ENCODE measurements at places on chromosomes 3 and 15.

DNA sequence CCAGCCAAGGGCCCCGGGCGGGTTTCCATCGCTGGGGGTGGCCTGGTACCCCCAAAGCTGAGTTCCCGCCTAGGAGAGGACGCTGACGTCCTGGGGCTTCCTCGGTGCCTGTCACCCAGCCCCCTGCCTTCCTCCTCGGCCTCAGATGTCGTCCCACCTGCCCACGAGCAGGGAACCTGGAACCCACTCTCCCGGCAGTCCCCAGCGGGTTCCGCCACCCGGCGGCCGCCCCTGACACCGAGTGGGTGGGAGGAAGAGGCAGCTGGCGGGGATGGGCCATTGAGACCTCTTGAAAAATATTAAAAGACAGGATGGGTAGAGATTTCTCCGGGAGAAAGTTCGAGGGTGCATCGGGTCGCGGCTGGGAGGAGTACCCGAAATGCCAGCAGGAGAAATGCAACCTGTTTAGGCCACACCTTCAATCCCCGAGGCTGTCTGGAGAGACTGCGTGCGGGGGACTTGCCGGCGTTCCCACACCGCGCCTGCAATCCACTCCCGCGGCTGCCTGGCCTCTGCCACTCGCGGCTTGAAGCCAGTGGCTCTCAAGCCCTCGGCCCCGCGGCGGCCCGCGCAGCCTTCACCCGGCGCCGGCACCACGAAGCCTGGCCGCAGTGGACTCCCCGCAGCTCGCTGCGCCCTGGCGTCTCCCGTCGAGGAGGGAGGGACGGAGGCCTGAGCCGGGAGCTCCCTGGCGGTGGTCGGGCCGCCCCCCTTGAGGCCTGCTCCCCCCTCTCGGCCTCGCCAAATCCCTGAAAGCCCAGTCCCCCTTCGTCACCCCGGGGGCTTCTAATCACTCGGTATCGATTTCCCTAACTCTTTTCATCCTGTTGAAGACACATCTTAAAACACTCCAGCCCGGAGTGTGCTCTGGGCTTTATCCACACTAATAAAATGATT, 8.6 kb upstream of the NR2F2 start:
- no peak for DNase-seq

DNA sequence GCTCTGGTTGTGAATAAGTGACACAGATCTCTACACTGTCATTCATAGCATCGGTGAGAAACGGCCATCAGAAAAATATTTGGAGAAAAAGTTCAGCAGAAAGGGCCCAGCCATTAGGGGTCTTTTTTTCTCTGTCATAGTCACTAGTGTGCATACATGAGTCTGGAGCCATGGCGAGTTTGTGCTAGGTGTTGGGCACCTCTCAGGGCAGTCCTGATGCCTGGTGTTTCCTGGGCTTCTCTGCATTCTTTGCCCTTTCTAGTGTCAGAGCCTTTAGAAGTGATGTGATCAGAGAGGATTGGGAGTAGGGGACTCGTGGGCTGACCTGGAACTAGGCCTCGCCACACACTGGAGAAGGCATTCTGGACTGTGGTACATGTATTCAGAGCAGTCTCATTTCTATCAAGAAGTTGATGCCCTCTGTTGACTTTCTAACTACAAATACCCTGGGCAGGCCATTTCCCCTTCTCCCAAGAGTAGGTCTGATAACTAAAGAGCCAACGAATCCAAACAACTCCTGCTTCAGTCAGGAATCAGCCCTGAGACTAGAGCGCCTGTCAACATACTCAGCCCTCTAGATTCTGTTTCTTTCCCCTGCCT, 1.6 kb downstream of the KY start:
- DNase-seq = no peak

DNA sequence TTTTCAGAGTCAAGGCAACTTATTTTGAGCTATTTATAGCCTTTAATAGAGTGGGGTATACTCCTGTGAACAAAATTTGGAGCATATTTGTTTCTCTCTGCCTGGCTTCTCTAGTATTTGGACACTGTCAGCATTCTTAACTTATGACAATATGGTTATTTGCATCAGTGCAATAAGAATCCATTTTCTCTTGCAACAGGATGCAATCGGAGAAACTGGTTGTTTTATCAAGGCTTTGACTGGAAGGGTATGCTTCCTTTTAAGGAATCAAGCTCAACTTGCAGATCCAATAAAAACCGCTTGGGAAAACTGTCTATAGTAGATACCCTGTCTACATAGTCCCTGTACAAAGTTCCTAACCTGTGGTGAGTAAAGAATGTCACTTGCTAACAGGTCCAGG, 106.7 kb downstream of the DPH6 start:
- no peak for DNase-seq

- no peak for DNase-seq
Observed at GRCh38 chr15:74804935-74805334, 7.7 kb upstream of the LMAN1L start.

GRCh38 chr3:23113455-23114171, 89.5 kb upstream of the UBE2E2 start:
- DNase-seq = no peak

- DNase-seq = no peak
Observed at GRCh38 chr3:169158379-169158778, 505.1 kb downstream of the MECOM start.

- no peak for DNase-seq
Observed at GRCh38 chr15:64008177-64008576, 38.1 kb downstream of the DAPK2 start.

GRCh38 chr15:50355980-50356379, 982 bp upstream of the GABPB1 start:
- DNase-seq = no peak

- DNase-seq = no peak
Observed at GRCh38 chr3:105093371-105094252, 273.1 kb upstream of the ALCAM start.

- no peak for DNase-seq
Observed at GRCh38 chr3:126851934-126852333, 131.0 kb upstream of the PLXNA1 start.

DNA sequence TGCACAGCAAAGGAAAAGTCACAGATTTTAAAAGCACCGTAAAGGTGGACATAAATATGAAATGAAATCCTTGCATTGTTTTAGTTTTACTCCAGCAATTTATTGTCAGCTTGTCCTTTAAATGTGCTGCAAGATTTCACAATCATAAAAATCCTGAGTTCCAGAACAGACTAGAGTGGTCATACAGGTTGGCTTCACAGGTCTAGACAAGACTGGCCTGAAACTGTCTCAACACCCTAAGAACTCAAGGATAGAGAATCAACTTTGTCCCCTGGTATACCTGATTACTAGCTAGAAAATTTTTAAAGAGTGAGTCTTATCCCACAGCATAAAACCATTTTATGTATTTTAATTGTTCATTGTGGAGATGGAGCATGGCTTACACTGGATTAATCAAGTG, 521.7 kb upstream of the MCTP2 start:
- DNase-seq = no peak

GRCh38 chr3:62502315-62503300, 129.3 kb upstream of the FEZF2 start:
- DNase-seq = no peak

- DNase-seq = no peak
Observed at GRCh38 chr3:40042752-40043443, 233.5 kb downstream of the MYRIP start.

DNA sequence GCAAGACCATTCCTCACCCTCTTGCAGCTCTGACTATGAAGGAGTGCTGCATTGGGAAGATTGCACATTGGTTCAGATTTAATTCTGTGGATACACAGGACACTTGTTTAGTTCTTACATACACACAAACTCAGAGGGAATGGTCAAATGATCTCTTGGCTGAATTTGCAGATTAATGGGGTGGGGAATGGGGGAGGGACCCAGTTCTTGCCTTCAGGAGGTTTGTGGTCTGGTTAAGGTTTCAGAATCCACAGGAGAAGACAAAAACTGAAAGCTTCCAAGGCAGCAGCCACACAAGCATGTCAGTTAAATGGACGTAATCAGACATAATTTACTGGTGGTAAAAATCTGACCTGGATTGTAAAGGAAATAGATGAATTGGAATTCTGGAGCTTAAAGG, 257.1 kb upstream of the ROPN1 start:
- no peak for DNase-seq

DNA sequence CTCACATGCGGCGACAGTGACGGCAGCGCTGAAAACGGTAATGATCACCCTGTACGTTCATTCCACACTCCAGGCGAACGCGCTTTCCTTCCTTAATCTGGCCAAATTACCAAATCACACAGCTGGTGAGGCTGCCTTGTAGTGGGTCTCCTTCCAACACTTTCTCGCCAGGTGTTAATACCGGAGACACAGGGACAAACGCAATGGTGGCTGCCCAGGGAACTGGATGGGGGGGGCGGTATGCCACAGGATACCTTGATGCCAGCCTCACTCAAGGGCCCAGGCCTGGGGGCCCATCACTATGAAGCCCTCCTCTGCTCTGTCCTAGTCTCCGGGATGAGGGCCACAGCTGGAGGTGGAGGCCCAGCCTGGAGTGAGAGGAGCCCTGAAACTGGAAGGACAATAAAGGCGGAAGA, 1.4 kb upstream of the CAMK2N2 start:
- no peak for DNase-seq

DNA sequence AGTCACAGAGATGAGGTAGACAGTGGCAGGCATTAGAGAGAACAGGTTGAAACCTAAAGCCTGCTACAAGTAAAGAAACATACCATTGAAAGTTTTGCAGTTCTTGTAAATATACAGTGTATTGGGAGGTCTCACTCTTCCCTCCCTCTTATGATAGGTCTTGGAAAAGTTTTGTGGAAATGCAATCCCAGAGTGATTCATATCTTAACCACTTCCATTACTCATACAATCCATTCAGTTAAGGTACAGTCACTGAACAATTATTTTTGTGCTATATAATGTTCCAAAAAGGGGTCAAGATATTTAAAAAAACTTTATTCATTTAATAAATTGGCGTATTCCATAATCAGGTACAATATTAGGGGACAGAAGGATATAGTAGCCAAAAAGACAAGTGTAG, 737.7 kb upstream of the ALCAM start:
- DNase-seq = no peak

DNA sequence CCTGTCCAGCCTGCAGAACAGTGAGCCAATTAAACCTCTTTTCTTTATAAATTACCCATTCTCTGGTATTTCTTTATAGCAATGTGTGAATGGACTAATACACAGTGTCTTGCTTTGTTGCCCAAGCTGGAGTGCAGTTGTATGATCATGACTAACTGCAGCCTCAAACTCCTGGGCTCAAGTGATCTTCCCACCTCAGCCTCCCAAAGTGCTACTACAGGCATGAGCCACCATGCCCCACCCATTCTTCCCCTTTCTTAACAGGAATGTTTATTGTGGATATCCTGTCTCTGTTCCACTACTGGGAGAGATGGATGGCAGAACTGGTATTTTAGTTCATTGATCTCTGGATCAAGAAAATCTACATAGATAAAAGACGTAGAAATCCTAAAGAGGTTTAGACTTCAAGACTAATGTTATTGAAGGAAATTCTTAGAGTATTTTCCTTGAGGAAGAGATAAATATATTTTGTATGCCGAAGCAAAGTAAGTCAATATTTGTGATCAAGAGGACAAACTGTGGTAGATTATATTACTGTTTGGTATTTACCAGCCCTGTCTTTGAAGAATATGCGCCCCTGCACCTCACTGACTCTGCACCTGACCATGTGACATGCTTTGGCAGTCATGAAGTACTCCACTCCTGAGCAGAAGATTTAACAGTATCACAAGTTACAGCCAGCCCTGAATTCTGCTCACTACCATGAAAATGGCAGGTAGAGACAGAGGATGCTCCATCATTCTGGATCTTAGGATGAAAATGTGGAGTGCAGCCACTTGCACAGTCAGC, 42.9 kb downstream of the UACA start:
- DNase-seq = no peak

DNA sequence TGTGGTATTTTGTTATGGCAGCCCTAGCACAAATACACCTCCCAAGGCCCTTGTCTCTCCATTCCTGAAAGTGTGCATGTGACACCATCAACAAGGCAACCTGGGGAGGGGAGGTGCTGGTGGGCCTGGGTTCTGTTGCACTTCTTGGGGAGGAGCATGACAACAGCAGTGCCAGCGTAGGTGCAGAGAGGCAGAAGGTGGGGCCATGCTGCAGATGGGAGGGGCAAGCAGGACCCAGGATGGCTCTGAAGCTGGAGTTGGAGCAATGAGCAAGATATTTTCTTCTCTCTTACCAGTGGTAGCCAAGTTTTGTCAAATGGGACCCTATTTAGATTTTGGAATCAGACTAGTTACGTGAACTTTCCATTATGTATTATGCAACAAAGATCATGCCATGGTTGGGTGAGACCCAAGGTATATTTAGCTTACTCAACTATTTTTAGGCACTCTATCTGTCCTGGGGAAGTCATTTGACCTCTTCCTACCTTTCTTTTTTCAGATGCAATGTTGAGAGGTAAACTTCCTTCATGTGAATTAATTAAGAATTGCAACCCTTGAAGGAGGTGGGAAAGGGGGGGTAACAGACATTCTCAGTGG, 3.4 kb downstream of the FYCO1 start:
- DNase-seq = no peak

DNA sequence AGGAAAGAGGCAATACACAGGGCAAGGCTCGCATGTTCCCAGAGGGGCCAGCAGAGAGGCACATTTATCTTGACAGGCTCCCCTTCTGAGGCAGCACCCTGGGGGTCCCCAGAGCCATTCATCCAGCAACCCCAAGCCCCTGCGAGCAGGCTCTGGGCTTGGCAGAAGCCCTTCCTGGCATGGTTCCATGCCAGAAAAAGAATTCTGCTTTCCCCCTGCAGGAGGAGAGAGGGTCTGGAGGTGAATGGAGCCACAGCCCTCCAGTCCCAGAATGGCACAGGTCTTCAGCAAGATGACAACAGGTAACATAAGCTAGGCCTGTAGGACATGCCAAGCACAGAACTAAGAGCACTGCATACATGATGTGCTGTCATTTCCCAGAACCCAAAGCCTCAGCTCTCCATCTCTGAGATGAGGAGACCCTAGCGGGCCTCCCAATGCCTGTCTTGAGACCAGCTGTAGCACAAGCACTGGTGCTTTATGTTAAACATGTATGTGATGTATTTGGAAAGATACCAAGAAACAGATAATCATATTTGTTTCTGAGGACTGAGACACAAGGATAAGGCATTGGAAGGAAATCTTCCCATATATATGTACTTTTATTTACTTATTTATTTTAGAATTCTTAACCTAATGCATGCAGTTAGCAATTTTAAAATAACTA, 121.6 kb downstream of the ALDH1A2 start:
- DNase-seq = no peak

DNA sequence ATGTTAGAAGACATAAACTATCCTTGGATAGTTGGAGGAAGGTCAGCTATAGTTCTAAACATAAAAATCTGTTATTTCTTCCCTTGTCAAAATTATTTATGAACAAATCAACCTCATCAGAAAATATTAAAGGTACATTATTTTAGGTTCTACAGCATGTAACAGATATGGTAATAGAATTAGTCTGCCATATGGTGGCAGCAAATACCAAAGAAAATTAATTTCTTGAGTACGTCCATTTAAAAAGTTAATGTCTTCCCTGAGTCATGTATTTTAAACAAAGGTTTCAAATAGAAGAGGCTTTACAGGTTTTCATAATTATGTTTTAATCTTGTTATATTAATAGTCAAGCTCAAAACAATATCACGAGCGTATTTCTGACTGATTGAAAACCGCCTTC, 17.9 kb upstream of the ANKRD28 start:
- DNase-seq = no peak
